ENCODE measurements at places on chromosomes 1 and 21.

DNA sequence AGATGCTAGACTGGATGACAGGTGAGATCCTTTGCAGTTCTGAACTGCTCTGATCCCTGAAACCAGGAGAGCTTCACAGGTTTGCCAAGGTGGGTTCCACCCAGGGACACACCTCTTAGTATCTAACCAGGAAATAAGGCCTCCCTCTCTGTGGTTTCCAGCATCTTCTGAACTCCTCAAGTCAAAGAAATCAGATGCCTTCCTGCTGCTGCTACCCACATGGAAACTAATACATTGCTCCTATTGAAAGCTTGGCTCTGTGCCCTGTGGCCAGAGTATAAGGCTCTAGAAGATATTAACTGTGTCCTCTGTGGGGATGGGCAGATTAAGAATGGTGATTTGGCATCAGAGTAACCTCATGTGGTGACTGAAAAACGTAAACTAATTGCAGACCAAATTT lies 75.0 kb upstream of the MRPS6 start:
- no peak for DNase-seq

- DNase-seq = peak; percentile 61
Measured at GRCh38 chr1:93814059-93814794, 64.8 kb downstream of the DNTTIP2 start.

GRCh38 chr1:192153276-192153675 lies 5.0 kb upstream of the RGS18 start:
- no peak for DNase-seq

- DNase-seq = no peak
Measured at GRCh38 chr1:180365039-180365438, 135.0 kb downstream of the LHX4 start.

- DNase-seq = no peak
Measured at GRCh38 chr1:199205740-199206441, 567.1 kb downstream of the PTPRC start.

GRCh38 chr21:28871388-28872010 lies 121.2 kb downstream of the LTN1 start:
- DNase-seq = no peak

GRCh38 chr1:208511242-208511860 lies 267.2 kb upstream of the PLXNA2 start:
- no peak for DNase-seq

DNA sequence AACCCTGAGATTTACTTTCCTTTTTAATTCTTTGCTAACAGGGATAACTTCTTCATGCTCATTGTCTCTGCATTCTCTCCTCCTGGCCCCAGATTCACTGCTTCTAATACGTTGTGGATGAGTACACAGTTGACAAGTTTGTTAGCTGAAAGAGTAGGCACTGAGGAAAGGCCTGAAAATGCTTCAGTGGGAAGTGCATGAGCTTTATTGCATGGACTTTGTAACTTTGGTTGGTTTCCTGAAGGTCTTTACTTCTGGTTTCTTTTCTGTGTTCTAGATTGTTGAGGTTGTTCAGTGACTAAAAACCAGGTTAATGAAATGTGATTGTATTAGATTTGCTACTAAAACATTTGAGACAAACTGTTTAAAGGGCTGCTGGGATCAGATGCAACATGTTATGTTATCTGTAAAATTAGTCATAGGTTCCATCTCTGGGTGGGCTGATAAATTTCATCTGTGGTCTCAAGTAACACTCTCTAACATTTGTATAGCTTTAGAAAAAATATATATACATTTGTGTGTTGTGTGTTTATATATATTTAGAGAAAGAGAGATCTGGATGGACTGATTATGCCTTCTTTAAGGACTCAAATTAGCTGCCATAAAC lies 19.1 kb downstream of the LRIG2 start:
- DNase-seq = no peak

DNA sequence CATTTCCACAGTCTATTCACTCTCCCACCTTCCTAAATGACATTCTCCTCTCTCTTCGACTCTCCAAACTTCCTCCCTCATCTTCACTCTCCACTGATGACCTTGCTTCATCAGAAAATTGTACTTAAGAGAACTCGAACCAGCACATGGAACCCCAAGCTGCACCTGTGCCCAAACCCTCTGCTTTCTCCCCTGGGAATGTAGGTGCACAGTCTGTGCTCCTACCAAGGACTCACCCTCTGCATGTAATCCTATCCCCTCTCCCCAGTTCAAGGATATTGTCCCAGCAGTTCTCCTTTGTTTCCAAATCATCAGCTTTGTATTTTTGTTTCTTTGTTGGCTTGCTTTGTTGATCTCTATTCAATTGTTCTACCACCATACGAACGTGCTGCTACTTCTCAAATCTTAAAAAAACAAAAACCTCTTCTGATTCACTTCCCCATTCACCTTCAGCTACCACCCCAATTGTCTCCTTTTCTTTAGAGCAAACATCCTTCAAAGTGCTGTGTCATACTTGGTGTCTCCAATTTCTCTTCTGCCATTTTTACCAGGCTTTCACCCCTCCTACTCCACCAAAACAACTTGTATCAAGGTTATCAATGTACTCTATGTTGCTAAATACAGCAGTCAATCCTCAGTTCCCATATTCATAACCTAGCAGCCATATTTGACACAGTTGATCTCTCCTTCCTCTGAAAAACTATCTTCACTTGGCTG lies 26.8 kb downstream of the RAB3B start:
- no peak for DNase-seq

DNA sequence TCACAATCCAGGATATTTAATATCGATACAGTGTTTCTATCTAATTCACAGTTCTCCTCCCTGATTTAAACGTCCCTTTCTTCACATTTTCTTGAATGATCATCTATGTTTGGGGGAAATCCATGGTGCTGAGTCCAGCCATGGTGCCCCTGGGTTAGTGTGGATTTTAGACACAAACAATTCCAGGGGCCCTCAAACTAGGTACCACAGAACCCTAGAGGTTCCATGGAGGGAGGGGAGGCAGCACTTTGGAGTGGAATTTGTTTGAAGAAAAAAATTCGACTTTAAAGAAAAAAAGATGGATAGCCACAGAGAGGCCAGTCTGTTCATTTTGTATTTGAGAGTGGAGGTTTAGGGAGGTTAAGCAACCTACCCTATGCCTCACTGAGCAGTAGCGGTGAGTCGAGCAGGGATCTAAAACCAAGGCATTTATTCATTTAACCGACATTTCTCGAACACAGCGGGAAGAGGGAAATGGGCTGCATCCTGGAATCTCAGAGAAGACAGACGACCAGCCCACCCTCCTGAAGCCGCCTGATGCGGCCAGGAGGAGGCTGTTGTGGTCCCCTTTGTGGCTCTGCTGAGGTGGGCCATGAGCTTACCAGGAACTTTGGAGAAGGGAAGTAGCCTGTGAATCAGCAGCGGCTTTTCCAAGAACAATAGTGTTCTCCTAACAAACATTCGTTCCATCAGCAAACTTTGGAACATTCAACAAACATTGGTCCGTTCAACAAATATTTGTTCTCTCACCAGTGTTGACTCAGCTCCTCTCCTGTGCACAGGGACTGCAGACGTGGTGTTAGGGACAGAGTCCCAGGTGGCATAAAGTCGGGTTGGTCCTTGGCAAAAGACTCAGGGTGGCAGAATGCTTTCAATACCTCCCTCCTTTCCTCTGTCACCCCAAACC lies 103.5 kb upstream of the ZBTB40 start:
- DNase-seq = no peak

- no peak for DNase-seq
Measured at GRCh38 chr1:225817611-225818061, 7.7 kb downstream of the EPHX1 start.

- no peak for DNase-seq
Measured at GRCh38 chr1:211356723-211357407, 30.2 kb downstream of the TRAF5 start.

- DNase-seq = no peak
Measured at GRCh38 chr21:29271927-29272333, 26.8 kb upstream of the BACH1 start.

- no peak for DNase-seq
Measured at GRCh38 chr1:51661081-51661518, 44.2 kb downstream of the OSBPL9 start.

DNA sequence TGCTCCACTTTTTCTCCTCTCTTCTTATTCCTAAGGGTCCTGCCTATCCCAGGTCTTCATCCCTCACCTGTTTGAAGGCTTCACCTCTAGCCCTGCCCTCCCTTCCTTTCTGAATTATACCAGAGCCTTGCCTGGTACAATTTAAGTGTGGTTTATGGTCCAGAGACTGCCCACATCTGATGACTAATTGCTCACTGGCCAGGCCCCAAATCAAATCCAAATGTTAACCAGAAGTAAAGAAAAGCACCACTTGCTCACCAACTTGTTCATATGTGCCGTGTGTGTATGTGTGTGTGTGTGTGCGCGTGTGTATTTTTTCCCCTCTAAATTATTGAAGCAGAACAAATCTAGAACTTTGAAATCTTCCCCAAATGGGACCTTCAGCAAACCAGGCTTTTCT lies 26.4 kb downstream of the MYOM3 start:
- no peak for DNase-seq

DNA sequence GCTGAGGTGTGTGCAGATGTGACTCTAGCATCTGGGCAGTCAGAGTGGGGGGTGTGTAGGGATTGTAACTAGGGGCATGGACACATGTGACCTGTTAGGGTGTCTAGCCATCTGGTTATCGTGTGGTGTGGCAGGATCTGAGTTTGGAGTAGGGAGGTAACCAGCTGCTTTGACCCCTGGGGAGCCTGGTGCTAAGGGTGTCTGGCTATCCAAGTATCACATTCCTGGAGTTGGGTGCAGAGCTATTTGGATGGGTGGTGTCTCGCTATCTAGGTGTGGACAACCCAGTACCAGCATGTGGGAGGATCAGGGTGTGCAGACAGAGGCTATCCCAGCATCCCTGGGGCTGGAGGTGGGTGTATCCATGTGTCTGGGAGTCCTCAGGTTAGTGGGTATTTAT lies 4.7 kb downstream of the PTPRU start:
- no peak for DNase-seq

- DNase-seq = no peak
Measured at GRCh38 chr1:209356976-209357377, 226.5 kb upstream of the CAMK1G start.

DNA sequence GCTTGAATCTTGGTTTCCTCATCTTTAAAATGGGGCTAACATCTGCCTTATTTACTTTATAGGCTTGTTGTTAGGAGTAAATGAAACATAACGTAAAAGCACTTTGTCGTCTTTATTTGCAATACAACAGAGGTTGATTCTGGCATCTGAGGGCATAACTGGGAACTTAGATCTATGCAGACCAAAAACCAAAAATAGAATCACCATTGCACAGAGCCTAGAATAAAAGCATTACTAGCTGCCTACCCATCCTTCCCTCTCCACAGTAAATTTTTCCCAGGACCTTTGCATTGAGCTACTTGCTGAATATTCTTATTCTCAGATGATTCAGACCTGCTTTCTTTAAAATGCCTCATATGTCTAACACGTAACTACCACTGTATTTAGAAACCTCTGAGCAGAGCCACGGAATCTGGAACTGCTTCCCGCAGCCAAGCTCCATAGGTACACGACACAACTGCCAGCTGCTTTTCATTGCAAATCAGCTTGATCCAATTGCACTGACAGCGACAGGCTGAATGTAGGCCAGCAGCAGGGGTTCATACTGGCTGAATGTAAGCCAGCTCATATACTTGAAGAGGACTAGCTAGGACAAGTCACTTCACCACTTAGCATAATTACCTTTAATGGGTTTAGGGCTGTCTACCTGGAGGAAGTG lies 33.2 kb upstream of the SERBP1 start:
- DNase-seq = no peak

- DNase-seq = no peak
Measured at GRCh38 chr1:241637604-241638003, 2.6 kb downstream of the CHML start.

GRCh38 chr1:154014154-154014907 lies 23.8 kb downstream of the RPS27 start:
- no peak for DNase-seq

- DNase-seq = no peak
Measured at GRCh38 chr1:205124726-205125125, 2.9 kb upstream of the RBBP5 start.

GRCh38 chr1:168834225-168834872 lies 105.3 kb upstream of the DPT start:
- no peak for DNase-seq

- DNase-seq = no peak
Measured at GRCh38 chr1:68339505-68339904, 107.2 kb upstream of the WLS start.

GRCh38 chr1:152367436-152367835 lies 7.6 kb upstream of the FLG2 start:
- no peak for DNase-seq

DNA sequence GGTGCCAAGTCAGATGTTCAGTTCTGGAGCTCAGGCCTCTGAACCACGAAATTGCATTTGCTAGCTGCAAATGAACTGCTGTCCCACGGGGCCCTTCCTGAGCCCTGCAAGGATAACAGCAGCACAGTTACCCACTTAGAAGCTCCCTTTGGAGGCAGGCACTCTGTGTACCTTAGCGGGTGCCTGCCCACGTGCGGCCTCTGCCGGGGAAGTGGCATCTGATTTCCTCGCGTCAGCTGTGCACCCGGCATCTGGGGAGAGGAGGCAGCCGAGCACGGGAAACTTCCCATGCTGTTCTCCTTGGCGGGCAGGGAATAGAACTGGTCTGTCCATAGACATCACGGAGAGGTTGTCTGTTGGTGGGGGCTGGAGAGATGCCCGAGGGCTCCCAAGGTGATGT lies 148.0 kb upstream of the C1orf174 start:
- no peak for DNase-seq

DNA sequence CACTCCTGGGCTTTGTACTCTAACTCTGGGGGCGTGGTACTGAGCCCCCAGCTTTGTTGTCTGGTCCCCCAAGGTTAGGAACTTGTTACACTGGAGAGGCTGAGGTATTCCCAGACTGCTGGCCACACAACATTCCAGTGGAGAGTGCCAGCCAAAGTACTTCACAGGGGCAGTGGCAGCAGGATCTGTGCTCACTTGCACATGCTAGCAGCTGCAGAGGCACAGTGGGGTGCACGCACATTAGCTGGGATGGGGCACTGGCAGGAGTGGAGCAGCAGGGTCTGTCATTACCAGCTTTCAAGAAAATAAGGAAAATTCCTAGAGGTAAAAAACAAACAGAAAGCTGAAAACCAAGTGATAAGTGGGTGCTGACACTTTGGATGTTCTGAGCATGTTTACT lies 31.0 kb downstream of the ZNF691 start:
- DNase-seq = no peak

DNA sequence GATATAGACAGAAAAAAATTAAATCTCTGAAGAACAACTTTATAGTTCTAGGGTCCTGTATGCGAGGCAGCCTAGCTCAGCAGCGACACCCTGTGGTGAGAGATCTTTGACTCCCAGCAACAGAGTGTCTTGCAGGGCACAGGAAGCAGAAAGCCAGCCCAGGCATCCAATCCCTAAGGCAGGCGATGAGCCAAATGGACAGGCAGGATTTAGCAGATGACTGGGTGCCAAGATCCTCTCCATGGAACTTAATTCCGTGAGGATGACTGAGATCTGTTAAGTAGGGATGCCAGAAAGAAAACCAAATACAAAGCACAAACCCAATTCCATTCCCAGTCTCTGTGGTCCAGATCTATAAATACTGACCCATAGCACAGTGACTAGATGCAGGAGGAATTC lies 38.8 kb downstream of the HLCS start:
- DNase-seq = peak; percentile 86

GRCh38 chr1:214281021-214281719 lies at the start of gene SMYD2:
Gene SMYD2, plus strand, starts transcription at chr1:214281159. Its CDS starts 96 bp downstream, at chr1:214281255.
- peak; percentile 76 for DNase-seq

- no peak for DNase-seq
Measured at GRCh38 chr1:193256019-193256418, 69.6 kb upstream of the B3GALT2 start.

Data from activated CD4-positive, alpha-beta T cell treated with anti-CD3 and anti-CD28 coated beads for 48 hours (primary cell).